ENCODE measurements at places on chromosomes 13 and 19. TPM values are rescaled to one million over a fixed set of nuclear protein-coding genes. Genes with fewer than 3 reads are reported as not detected.

The CABP5 gene
- total RNA-seq = not detected

The APLP1 gene
- 11.0 TPM for total RNA-seq

The C1QTNF9B gene
- total RNA-seq = 0.95 TPM

The FPR2 gene
- total RNA-seq = under 0.01 TPM

The KCNC3 gene
- total RNA-seq = not detected

Data from bronchial smooth muscle cell (primary cell).